NCI-H510A (cell line): ENCODE measurements at places on chromosomes 2 and 18.

GRCh38 chr2:43367012-43367782, 140.8 kb upstream of the ZFP36L2 start:
- DNase-seq: no peak

DNA sequence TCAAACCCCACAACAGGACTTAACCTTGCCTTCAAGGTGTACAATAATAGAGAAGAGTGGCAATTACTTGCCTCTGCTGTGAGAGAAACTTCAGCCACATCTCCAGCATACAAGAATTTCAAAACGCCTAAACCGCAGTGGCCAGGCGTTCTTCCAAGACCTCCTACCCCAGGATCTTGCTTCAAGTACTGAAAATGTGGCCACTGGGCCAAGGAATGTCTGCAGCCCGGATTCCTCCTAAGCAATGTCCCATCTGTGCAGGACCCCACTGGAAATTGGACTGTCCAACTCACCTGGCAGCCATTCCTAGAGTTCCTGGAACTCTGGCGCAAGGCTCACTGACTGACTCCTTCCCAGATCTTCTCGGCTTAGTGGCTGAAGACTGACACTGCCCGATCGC, 2.8 kb upstream of the CYB5A start:
- DNase-seq: no peak

DNA sequence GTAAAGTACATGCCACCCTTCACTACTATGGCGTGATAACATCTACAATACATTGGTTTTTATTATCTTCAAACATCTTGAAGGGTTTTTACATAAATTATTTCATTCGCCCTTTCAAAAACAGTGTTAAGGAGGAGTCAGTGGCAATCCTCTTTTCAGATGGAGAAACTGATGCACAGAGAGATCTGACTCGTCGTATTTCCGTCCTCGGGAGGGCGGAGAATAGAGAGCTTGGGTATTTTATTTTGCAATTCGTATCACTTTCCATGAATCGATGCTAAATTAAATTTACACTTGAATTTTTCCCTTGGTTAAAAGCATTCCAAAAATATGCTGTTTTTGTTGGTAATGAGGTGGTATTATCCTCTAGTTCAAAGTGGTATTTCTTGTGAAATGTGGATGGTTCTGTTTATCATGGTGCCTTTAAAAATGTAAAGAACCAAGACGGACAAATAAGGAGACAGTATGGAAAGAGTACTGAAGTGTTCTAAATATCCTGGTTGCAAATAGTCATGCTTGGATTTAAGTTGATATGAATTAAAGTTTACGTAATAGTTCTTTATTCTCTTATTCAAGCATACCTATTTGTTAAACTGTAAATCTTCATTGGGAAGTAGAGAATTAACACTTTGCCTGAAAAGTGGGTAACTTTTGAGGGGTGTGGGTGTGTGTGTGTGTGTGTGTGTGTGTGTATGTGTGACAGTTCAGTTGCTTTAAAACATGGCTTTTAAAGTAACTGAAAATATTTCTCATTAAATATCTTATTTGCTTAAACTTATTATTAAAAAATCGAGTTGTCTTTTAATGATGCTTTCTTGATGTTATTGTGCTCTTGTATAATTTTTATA, 5.6 kb downstream of the PHLPP1 start:
- DNase-seq: no peak

DNA sequence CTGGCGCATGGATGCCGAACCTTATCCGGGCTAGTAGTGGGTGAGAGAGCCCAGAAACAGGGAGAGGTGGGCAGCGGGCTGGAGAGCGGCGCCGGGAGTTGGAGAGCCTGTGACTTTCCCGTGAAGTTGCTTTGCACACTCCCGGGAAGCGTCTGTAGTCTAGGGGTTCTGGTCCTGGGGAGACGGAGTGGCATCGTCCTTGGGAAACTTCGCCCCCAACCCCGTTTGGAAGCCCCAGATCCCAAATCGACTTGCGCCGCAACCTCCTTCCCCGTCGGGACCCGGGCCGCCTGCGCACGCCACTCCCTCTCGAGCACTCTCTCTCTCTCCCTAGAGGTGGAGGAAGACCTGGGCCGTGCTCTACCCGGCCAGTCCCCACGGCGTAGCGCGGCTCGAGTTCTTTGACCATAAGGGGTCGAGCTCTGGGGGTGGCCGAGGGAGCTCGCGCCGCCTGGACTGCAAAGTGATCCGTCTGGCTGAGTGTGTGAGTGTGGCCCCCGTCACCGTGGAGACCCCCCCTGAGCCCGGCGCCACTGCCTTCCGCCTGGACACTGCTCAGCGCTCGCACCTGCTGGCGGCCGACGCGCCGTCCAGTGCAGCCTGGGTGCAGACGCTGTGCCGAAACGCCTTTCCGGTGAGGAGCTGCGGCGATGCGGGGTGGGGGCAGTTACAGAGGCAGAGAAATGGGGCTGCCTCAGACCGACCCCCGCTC, 456 bp downstream of the DOK1 start:
- DNase-seq: no peak

GRCh38 chr18:43275546-43275945, 1.7 kb downstream of the SYT4 start:
- DNase-seq: no peak
